ENCODE measurements at places on chromosomes 5 and 9.

DNA sequence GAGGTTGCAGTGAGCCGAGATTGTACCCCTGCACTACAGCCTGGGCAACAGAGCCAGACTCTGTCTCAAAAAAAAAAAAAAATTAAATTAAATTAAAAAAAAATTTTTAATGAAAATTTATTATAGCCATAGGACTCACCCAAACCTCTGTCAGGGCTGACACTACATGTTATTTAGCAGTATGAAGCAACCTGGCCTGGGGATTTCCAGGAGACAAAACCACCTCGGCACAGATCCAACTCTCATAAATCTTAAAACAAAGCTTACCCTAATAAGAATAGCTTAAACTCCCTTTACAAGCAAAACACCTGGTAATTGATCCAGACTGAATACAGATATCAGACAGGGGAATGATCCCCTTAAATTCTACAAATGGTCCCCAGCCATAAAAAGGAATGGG lies 38.4 kb downstream of the PPP1R2B start:
- DNase-seq, result no peak

DNA sequence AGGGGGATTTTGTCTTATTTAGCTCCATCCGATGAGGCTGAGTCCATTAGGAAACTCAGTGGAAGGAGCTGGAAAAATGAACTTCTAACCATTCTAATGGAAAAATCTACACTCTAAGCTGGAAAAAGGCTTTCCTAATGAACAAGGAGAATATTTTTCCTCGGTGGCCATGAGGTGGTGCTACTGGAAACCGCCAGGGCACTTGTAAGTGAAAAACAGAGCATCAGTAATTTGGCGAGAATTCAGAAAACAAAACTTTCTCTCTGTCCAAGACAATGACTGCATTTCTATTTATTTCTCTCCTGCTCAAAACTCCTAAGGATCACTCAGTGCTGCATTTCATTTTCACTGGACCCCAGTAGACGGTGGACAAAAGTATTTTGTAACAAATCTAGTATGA lies 237.6 kb downstream of the TENT4A start:
- DNase-seq, result no peak

GRCh38 chr5:53908757-53909156 lies 348.3 kb downstream of the NDUFS4 start:
- no peak for DNase-seq

DNA sequence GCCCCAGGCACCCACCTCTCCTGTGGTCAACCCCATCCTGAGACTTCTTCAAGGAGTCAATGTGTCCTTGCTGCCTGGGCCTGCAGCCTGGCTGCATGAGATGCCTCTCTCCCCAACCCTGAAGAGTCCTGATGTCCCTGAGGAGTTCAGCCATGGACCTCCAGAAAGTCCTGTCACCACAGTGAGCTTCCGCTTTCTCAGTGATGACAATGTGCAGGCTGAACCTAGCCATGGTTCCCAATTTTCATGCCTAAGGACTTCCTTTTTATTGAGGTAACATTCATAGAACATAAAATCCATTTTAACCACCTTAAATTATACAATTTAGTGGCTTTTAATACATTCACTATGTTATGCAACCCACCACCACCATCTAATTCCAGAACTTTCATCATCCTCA lies 29.1 kb downstream of the DAP start:
- DNase-seq, result no peak

DNA sequence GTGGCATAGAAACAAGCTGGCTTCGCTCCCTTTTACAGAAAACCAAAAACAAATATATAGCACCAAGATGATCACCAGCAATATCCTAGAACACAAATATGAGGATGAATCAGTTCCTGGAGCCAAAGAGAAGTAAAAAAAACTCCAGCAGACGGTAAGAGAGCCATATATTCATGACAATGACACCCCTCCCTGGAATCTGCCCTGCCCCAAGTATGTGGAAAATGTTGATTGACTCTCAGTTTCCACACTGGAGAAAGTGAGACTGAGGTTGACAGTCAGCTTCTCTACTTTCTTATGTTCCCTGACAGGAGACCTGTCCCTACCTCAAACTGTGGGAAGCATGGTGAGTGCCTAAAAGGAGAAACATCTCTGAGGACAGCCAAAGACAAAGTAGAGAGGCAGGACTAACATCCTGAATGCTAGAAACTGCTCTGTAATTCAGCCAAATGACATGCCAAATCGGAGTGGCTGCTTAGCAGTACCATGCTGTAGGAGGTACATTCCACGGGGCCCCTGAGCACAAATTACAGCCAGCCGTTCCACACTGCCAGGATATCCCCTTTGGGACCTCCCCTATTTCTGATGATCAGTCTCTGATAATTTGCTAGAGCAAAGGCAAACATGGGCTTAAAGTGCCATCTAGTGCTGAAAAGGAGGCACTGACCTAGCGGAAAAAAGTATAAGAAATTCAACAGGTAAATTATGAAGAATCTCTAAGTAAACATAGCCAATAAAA lies 424.0 kb upstream of the RGMB start:
- peak; percentile 77 for DNase-seq

DNA sequence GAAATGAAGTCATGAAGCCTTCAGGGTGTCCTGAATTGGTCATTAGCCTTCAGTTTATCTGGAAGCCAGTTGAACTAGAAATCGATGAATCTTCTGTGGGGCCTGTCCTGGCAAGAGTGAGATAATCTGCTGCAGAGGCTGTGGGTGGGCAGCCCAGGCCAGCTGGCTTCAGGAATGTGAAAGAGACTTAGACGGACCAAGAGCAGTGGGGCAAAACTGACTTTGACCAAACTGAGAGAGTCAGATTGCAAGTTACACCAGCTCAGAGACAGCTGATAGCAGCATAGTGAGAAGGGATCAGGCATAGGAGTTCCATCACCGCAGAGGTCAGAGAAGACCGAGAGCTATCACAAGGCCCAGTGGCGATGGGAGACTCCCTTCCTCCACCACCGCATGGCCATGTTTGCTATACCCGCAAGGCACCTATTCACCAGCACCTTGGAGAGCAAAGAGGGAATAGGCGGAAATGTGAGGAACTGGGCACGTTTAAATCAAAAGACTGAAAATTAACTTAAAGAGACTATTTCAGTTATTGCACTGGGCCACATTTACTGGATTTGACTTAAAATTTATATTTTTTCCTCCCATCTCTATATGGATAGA lies 50.0 kb upstream of the GLIS3 start:
- no peak for DNase-seq

DNA sequence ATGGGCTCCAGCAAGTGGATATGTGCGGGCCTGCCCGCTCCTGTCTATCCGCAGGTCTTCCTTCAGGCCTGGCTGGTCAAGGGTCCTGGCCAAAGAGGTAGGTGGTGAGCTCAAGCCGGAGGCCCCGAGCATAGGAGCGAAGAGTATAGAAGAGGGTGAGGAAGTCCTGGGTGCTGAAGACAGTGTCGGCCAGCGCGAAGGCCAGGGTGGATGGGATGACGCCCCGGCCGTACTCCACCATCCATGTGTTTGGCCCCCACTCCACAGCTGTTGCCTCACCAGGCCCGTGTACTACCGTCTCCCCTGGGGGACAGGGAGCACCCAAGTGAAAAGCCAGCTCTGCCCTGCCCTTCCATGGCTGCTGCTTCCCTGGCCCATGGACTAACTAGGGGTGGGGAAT lies 2.0 kb downstream of the SIGMAR1 start:
- DNase-seq, result no peak

DNA sequence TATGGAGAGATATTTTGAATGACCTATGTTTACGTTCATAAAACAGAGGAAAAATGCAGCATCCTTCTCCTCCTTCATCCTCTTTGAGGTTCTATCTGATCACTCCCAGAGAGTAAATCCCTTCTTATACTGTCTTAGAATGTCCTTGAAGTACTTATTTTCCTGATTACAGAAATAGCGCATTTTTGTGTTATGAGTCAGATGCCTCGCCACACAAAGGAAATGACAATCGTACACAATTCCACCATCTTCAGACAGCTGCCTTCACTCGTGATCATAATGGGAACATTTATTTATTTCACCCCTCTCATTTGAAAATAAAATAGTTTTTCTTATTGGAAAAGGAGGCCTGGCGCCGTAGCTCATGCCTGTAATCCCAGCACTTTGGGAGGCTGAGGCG lies 2.4 kb upstream of the GLT6D1 start:
- DNase-seq, result peak; percentile 49

GRCh38 chr5:146516151-146516475 lies at the start of gene GPR151:
GPR151 (minus strand) TSS chr5:146516190; CDS start chr5:146516113, 77 bp downstream.
- peak; percentile 30 for DNase-seq

GRCh38 chr5:81252904-81253303 lies 19.8 kb downstream of the CKMT2 start:
- no peak for DNase-seq

Measured in choroid plexus epithelial cell (primary cell).